ENCODE measurements at places on chromosomes 1 and 21.

GRCh38 chr1:32780628-32781234 lies 36.4 kb downstream of the YARS1 start:
- no peak for DNase-seq

- DNase-seq: no peak
Measured at GRCh38 chr1:83909687-83910086, 89.2 kb downstream of the TTLL7 start.

DNA sequence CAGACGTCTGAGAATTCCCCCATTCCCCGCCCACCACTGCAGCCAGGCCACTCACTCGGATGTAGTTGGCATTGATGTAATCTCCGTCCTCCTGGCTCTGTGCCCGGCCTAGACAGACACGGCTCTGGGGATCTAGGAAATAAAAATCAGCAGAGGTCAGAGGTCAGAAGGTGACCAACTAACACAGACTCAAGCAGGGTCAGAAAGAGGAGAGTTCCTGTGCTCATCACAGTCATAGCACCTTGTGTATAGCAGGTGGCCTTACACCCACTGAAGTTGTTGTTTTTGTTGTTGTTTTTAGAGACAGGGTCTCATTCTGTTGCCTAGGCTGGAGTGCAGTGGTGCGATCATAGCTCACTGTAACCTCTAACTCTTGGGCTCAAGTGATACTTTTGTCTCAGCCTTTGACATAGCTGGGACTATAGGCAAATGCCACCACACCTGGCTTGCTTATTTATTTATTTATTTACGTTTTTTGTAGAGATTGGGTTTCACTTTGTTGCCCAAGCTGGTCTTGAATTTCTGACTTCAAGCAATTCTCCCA lies 4.9 kb downstream of the PTPN7 start:
- no peak for DNase-seq

DNA sequence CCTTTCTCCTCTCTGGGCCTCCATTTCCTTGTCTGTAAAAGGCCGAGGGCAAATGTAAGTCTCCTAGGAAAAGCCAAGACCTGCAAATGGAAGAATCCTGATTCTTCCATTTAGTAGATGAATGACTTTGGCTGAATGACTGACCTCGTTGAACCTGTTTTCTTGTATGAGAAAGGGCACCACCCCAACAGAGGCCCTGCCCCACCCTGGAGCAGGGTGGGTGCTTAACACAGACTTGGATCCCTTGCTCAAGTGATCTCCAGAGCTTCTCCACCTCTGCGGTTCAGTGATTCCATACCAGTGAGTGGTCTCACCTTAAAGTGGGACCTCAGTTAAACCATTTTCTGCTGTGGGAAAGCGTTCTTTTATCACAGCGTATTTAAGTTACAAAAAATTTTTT lies 39.0 kb upstream of the GUCA2B start:
- no peak for DNase-seq

DNA sequence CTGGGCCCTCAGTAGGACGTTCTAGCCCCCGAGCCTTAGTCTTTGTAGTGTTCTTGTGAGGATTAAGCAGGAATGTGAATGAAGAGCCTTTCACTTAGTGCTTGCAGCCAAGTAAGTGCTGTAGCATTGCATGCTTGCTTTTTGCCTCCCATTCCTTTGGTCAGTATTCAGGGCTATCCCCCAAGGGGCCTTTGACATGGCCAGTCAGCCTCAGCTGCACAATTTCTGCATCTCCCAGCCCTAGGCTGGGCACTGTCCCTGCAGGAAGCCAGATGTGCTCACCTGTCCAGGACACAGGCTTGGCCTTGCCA lies 30.5 kb downstream of the SOX13 start:
- no peak for DNase-seq

All from RPMI8226 (cell line).